ENCODE measurements at places on chromosomes 3 and 15. TPM values are rescaled to one million over a fixed set of nuclear protein-coding genes. Genes with fewer than 3 reads are reported as not detected.

DNA sequence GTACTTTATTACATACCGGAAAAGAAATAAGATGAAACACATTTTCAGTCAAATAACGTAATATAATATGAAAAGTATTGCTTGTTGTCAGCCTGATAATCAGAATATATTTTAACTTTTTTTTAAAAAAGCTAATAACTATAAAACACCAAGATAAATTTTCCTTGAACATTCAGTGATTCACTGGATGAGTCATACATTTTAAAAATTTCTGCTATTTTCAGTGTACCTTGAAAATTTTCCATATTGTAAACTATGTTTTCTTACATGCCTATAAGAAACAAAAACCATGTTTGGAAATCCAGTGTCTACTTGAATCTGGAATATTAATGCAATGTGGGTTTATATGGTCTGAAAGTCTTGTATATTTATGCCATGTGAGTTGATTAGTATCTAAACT is 36.3 kb upstream of the MEIS2 start:
- no peaks in the 10 kb centered on the region for H3K36me3 ChIP-seq
- no peaks in the 10 kb centered on the region for H3K4me1 ChIP-seq
- no peak for DNase-seq
- H3K27me3 ChIP-seq, result peaks cover 8% of the 10 kb centered on the region
- no peak overlapping the region for H3K27ac ChIP-seq

GRCh38 chr3:39288300-39288808 is 8.5 kb upstream of the CX3CR1 start:
- peak overlapping the region; percentile 87 for H3K27ac ChIP-seq
- peaks cover 4% of the 10 kb centered on the region for H3K27me3 ChIP-seq
- DNase-seq, result peak; percentile 96

DNA sequence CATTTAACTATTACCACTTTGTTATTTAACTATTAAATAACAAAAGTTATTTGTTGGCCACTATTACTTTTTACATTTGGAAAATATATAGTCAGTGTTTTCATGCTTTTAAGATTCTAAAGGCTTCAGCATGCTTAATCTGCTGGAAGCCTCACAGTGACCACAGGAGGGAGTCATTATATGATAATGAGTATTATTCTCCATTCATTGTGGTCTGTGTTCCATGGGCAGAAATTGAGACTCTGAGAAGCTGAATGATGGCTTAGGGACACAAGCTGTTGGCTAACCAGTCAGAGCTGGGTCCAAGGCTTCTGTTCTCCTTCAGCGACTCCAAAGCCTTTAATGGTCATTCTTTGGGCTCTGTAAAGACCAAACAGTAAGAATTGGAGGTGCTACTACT is 64.7 kb downstream of the BFSP2 start:
- H3K27me3 ChIP-seq, result peaks cover 7% of the 10 kb centered on the region
- no peaks in the 10 kb centered on the region for H3K36me3 ChIP-seq
- H3K4me3 ChIP-seq, result no peak overlapping the region
- H3K4me1 ChIP-seq, result peaks cover 38% of the 10 kb centered on the region
- no peak for DNase-seq
- no peak overlapping the region for H3K27ac ChIP-seq

DNA sequence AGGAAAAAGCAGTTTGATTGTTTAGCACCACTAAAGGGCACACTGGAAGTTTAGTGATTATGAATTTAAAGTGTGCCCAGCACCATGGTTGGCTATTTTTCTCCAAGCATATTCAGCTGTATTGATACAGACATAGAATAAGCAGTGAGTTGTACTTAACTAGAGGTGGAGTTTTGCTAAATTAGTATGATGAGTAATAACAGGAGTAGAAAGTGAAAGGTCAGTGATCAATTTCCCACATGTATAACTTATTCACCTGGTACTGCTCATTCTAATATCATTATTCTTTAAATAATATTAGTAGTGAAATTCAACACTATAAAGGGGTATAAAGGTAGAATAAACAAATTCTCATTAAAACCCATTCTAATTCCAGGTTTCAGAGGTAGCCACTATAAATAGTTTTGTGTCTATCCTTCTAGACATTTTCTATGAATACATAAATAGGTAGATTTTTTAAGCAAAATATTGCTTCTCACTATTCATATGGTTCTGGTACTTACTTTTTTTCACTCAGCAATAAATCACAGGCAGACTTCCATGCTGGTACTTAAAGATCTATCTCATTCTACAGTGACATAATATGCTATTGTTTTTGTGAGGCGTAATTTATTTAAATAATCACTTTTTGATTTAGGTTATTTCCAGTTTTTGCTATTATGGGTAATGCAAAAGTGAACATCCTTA is 732.9 kb downstream of the VGLL3 start:
- no peaks in the 10 kb centered on the region for H3K27me3 ChIP-seq
- no peaks in the 10 kb centered on the region for H3K4me1 ChIP-seq
- H3K4me3 ChIP-seq, result no peak overlapping the region

GRCh38 chr3:87197531-87197930 is 29.6 kb upstream of the CHMP2B start:
- H3K27me3 ChIP-seq, result peaks cover 15% of the 10 kb centered on the region
- DNase-seq, result no peak
- H3K4me3 ChIP-seq, result no peak overlapping the region

DNA sequence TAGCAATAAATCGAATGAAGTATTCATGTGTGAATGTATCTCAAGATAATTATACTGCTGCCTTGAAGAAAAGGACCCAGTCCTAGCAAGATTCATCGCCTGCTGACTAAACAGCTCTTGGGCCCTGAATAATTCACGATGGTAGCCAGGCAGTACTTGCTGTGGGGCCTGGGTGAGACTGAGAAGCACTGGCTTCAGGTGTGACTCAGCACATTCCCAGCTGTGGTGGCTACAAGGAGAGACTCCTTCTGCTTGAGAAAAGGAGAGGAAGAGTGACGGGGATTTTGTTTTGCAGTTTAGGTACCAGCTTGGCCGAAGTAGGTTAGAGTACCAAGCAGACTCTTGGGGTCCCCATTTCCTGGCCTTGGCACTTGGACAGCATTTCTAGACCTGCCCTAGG is 47.6 kb upstream of the CD200R1L start:
- no peak for DNase-seq
- peaks cover 8% of the 10 kb centered on the region for H3K4me1 ChIP-seq
- H3K27me3 ChIP-seq, result no peaks in the 10 kb centered on the region
- no peak overlapping the region for H3K27ac ChIP-seq
- no peak overlapping the region for H3K4me3 ChIP-seq
- H3K36me3 ChIP-seq, result no peaks in the 10 kb centered on the region

DNA sequence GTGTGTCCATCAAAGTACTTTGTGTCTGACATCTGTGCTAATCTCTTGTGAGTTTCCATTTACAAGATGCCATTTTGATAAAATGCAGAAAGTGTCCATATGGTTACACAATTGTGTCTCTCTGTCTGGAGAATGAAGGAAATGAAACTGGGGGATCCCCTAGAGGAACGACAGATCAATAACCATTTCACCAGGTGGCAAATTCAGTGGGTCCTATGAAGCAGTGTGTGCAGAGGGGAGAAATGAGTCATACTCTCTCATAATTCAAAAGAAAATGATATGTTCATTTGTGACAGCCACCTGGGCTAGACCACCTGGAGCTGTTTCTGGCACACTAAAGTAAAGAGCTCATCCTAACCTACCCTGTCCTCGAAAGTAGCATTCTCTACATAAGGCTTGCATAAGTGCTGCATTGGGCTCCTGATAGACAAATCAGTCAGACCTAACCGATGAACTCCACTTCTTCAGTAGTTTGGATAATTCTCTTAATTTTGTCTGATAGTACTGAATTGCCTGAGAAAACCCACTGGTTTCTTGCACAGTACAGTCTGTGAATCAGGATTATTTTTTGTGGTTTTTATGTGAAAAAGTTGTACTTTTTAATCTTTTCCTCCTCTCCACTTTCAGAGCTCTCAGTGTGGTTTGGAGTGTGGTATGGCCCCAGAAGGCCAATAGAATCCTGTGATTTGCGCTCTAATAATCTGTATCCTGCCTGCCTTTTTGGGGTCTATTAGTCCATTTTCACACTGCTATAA is 10.3 kb upstream of the CD47 start:
- peaks cover 73% of the 10 kb centered on the region for H3K4me1 ChIP-seq
- H3K4me3 ChIP-seq, result peak overlapping the region; percentile 66
- no peaks in the 10 kb centered on the region for H3K36me3 ChIP-seq
- DNase-seq, result peak; percentile 81
- no peaks in the 10 kb centered on the region for H3K27me3 ChIP-seq
- H3K27ac ChIP-seq, result peak overlapping the region; percentile 89

GRCh38 chr3:127951276-127951675 is 36.2 kb downstream of the KBTBD12 start:
- H3K27ac ChIP-seq, result no peak overlapping the region
- DNase-seq, result no peak
- H3K36me3 ChIP-seq, result no peaks in the 10 kb centered on the region
- no peaks in the 10 kb centered on the region for H3K4me1 ChIP-seq

DNA sequence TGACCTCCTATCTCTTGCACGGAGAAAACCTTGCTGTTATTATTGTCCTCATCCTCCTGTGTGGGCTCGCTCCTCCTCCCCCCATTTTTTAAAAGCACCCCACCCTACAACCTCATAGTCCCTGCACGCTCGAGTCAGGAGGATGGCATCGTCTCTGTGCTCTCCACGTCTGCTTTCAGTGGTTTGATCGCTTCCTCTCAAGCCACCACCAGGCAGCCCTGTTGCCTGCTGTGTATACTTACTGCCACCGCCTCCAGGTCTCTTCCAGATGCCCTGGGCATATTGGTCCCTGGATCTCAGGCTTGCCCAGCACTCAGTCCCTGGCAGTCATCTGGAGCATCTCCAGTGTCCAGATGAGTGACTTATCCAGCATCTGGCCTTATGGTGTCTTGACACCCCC is 42.1 kb upstream of the GCNT3 start:
- no peaks in the 10 kb centered on the region for H3K36me3 ChIP-seq
- no peaks in the 10 kb centered on the region for H3K4me1 ChIP-seq
- H3K27ac ChIP-seq, result no peak overlapping the region
- no peak for DNase-seq
- H3K4me3 ChIP-seq, result no peak overlapping the region
- H3K27me3 ChIP-seq, result no peaks in the 10 kb centered on the region

DNA sequence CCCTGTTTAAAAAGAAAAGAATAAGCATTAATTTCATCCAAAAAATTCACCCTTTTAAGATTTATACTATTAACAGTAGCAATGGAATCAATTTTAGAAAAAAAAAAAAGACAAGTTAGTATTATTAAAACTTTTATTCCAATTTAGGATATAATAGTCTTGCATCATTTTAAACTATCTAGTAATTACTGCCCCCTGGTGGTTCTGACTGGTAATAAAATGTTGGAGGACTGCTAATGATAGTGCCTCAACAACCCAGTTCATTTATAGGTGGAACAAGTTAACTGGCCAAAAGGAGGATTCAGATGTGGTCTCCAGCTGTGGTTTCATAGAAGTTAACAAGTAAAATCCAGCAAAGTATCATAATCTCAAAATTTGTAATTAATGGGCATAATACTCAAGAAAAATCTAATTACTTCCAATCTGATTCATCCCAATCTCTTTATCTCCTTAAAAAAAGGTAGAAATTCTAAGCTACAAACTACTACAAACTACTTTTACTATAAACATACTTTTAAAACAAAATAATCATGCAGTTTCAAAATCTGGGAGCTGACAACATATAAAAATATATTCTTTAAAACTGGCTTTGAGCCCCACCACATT is 30.7 kb upstream of the WDR49 start:
- H3K4me1 ChIP-seq, result no peaks in the 10 kb centered on the region
- H3K4me3 ChIP-seq, result no peak overlapping the region
- H3K36me3 ChIP-seq, result peaks cover 22% of the 10 kb centered on the region
- H3K27me3 ChIP-seq, result no peaks in the 10 kb centered on the region
- H3K27ac ChIP-seq, result no peak overlapping the region

DNA sequence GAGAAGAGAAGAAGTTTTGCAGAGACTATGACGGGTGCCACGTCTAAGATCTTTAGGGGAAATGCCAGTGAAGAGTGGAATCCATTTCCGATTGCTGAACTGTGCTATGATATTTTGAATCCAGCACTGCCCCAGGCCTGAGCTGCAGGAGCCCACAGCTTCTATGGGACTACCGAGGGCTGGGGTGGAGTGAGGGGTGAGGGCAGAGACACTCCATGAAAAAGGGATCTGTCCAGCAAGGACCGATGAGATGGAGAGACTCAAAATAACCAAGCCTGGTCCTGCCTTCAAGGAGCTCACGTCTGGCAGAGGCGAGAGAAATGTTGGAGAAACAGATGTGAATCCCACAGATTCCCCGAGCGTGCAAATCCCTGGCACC is 79.8 kb upstream of the MEF2A start:
- H3K36me3 ChIP-seq, result no peaks in the 10 kb centered on the region
- H3K4me1 ChIP-seq, result peaks cover 22% of the 10 kb centered on the region
- peak overlapping the region; percentile 59 for H3K27ac ChIP-seq
- H3K4me3 ChIP-seq, result peak overlapping the region; percentile 86
- peaks cover 5% of the 10 kb centered on the region for H3K27me3 ChIP-seq

DNA sequence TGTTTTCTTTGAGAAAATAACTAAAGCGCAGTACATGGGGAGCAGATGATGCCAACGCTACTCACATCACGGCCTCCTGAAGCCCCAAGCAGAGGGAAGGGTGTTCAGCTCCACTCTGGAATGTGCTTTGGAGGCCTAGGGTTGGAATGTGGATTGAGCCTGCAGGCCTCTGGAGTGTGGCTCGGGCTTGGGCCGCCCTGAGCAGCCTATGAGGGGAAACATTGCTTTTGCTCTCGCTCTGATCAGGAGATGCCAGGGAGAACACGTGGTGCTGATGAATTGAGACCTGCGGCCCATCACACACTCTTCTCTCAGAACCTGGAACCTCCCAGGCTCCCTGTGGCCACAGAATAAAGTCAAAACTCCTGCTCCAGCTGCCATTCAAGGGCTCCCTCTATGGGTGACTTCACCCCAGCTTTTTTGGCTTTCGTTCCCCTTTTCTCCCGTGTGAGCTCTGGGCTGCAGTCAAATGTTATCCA is 23.3 kb downstream of the CCDC13 start:
- H3K27ac ChIP-seq, result no peak overlapping the region
- H3K4me1 ChIP-seq, result no peaks in the 10 kb centered on the region
- H3K27me3 ChIP-seq, result no peaks in the 10 kb centered on the region
- no peaks in the 10 kb centered on the region for H3K36me3 ChIP-seq
- no peak overlapping the region for H3K4me3 ChIP-seq
- no peak for DNase-seq

GRCh38 chr15:66619152-66619903 is 53.5 kb upstream of the LCTL start:
- peaks cover 17% of the 10 kb centered on the region for H3K27me3 ChIP-seq
- peaks cover 3% of the 10 kb centered on the region for H3K36me3 ChIP-seq
- DNase-seq, result peak; percentile 31
- H3K4me1 ChIP-seq, result peaks cover 36% of the 10 kb centered on the region

DNA sequence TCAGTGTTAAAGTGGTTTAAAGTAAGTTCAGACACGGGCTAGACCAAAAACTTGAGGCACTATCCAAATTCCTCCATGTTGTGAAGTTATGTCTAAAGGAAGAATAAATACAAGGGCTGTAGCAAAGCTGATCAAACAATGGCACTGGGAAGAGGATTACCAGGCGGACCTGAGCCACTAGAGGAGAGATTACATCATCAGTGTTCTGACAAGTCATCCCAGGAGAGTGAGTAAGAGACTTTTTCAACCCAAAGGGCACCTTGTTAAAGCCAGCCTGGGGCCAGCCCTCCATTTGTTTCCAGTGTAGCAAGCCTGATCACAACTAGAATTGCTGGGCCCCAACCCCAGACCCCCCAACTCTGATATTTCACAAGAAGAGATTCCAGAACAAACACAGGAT is 166.9 kb downstream of the DCLK3 start:
- H3K36me3 ChIP-seq, result no peaks in the 10 kb centered on the region
- no peaks in the 10 kb centered on the region for H3K4me1 ChIP-seq
- no peak overlapping the region for H3K27ac ChIP-seq
- no peak overlapping the region for H3K4me3 ChIP-seq
- DNase-seq, result no peak

CASR gene
- not detected for polyA plus RNA-seq

CCR8 gene
- polyA plus RNA-seq, result not detected

IFT57 gene
- 205 TPM for polyA plus RNA-seq

TMEM207 gene
- not detected for polyA plus RNA-seq

RASGRP1 gene
- polyA plus RNA-seq, result 7.2 TPM

TGM5 gene
- not detected for polyA plus RNA-seq

HIGD1A gene
- 83.7 TPM for polyA plus RNA-seq

GABRR3 gene
- polyA plus RNA-seq, result not detected

SPSB4 gene
- not detected for polyA plus RNA-seq

Measured in naive B cell (primary cell).